ENCODE measurements at places on chromosomes 12 and 14.

GRCh38 chr12:51323966-51324895 is at the start of gene BIN2:
Gene BIN2 (minus strand): TSS chr12:51324174. CDS start chr12:51324102, 72 bp downstream.
- DNase-seq: peak; percentile 28

DNA sequence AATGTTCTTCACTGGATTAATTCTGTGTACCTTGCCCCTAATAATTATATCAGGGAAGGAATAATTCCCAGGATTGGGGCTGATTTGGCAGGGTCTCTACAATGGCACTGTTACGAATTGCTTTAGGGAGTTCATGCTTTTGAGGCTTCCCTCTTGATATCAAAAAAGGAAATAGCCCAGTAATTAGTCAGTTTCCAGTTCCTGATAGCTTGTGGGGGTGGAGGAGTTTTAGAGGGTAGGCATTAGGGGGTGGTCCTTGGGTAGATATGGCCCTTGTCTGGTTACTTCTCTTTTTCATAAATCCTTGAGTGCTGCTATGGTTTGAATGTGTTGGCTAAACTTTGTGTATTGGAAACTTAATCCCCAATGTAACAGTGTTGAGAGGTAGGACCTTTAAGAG is 6.1 kb upstream of the SRSF5 start:
- DNase-seq: no peak

GRCh38 chr14:30681752-30682355 is 59.7 kb downstream of the SCFD1 start:
- no peak for DNase-seq

DNA sequence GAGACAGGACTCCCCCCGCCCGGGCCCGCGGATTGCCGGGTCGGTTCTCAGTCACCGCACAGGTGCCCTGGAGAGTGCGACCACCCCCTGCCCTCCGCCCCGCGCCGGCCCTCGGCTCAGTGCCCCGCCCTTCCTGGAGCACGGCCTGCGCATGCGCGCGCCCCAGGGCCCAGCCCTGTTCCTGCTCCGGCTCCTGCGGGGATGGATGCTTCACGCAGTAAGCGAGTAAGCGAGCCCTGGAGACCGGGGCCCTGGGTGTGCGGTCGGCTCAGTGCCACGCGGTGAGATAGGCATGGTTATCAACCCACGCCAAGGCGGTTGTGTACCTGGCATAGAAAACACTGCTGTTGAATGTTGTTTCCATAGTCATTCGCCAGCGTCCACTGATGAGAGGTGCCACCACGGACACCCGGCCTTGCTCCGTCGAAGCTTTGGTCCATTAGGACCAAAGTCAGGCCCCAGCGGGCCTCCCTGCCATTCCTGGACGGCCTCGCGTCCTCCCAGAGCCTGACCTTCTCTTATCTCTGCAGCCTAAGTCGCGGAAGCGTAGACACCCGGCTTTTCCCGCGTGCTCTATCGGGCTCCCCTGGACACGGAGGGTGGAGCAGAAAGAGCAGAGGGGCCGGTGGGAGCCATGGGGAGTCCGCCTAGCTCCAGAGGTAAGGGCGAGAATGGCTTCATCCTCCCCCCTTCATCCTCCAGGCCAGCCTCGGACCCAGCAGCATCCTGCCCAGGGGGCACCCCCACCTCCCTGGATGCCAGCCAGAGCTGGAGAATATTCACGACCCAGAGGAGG is 90.6 kb downstream of the PAPOLA start:
- peak; percentile 34 for DNase-seq

DNA sequence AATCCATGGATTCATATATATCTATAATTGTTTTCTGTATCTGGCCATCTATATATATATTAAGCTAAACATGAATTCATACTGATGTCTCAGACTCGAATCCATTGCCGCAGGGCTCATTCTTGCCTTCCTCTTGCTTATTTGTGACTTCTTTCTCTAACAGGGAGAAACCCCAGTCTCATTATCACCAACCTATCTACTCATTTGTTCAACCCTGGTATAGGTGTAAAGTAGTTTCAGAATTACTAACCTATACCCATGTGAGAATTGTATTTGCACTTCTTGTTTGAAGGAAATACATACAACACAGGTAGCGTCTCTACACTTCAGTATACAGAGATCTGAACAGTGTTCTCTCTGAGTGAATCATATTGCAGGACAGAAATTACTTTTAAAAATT is 77.7 kb downstream of the PTPN11 start:
- no peak for DNase-seq

GRCh38 chr14:51219473-51220448 is 20.3 kb upstream of the TMX1 start:
- no peak for DNase-seq

GRCh38 chr12:114790276-114790675 is 106.3 kb upstream of the TBX3 start:
- DNase-seq: no peak

DNA sequence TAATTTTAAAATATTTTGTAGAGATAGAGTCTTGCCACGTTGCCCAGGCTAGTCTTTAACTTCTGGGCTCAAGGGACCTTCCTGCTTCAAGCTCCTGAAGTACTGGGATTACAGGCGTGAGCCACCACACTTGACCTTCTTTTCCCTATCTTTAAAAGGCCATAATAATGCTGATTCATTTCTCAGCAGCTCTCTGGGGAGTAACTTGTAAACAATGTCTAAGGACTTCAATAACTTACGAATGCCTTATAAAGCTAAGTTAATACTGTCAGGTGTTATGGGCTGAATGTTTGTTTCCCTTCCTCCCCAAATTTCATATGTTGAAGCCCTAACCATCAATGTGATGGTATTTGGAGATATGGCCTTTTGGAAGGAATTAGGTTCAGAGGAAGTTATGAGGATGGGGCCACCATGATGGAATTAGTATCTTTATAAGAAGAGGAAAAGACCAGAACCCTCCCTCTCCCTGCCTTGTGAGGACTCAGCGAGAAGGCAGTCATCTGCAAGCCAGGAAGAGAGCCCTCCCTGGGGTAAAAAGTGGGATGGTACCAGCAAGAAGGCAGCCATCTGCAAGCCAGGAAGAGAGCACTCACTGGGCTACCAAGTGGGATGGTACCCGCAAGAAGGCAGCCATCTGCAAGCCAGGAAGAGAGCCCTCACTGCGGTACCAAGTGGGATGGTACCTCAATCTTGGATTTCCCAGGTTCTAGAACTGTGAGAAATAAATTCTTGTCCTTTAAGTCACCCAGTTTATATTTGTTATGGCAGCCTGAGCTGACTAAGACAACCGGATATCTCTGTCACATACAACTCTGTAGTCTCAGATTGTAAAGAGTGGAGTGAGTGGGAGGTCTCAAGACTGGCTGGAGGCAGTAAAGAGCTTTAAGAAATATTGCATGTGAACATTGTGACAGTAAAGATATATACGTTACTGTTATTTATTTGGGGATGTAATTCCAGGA is 16.3 kb upstream of the YBX3 start:
- DNase-seq: no peak

- DNase-seq: no peak
These were observed 12.0 kb downstream of the SLC15A4 start for GRCh38 chr12:128811806-128812205.

GRCh38 chr12:92363295-92364146 is 217.9 kb upstream of the BTG1 start:
- no peak for DNase-seq

DNA sequence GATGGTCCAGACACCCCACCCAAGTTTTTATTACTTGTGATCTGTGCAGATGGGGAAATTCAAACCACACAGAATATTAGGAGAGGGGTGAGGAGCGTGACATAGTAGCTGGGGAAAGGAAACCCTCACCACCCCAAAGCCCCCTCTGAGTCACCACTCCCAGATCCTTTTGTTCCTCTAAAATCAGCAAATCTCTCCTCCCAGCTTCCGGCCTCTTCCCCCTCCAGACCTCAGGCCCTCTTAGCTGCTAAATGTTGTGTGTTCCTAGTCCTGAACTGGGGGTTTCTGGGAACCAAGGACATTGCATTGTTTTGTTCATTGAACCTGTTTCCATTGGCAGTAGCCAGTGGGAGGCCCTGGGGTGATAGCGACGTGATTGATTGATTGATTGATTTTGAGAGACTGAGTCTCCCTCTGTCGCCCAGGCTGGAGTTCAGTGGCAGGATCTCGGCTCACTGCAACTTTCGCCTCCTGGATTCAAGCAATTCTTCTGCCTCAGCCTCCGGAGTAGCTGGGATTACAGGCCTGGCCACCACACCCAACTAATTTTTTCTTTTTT is 5.9 kb upstream of the ORAI1 start:
- no peak for DNase-seq

GRCh38 chr12:102616692-102617091 is 136.3 kb upstream of the IGF1 start:
- no peak for DNase-seq
